ENCODE measurements at places on chromosomes 3 and 15.

DNA sequence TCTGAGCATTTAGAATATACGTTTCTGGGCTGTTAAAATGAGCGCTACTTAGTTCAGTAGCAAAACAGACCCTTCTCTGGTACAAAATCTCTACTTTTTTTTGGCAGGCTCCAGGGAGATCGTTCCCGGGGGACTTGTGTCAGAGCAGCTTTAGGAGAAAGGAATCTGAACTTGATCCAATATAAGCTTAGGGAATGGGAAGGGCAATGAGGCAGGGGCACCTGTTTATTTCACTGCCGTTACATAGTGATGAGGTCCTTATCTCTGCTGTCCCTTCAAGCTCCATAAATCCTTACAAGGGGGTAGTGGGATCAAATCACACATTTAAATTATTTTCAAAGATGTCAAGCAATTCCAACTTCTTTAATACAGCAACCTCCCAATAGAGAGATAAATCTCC is 128.7 kb upstream of the BNIP2 start:
- DNase-seq, result no peak

- no peak for DNase-seq
Measured at GRCh38 chr3:7309641-7310102, 448.8 kb downstream of the GRM7 start.

DNA sequence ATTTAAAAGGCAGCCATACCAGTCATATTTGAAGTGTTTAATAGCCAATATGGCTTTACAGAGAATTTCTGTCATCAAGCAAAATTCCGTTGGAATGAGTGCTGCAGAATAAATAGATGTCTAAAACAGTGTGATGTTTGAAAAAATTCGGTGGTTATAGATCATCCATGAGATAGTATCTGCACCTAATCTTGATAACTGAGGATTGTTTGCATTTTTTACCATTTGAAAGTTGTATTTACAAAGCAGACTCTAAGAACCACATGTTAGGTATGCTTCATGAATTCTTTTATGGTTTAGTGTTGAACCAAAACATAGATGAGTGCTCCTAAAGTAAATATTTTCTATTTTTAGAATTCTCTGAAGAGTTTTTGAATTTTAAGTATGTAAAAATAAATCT is 476.1 kb downstream of the NAALADL2 start:
- no peak for DNase-seq

DNA sequence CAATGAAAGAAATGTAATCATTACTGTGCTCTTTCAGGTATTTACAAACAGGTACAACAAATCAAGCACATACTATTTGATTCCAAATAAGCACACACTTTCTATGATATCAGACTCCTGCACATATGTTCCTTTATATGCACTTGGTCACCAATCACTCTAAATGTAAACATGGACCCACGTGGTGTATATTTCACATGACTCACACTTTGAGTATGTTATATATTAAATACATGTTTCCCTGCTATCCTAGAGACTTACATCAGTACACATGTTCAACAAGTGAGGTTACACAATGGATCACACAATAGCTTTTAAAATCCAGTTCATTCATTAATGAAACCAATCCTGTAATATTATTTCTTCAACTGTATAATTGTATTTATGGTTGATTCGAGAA is 683.5 kb downstream of the NR2F2 start:
- no peak for DNase-seq

DNA sequence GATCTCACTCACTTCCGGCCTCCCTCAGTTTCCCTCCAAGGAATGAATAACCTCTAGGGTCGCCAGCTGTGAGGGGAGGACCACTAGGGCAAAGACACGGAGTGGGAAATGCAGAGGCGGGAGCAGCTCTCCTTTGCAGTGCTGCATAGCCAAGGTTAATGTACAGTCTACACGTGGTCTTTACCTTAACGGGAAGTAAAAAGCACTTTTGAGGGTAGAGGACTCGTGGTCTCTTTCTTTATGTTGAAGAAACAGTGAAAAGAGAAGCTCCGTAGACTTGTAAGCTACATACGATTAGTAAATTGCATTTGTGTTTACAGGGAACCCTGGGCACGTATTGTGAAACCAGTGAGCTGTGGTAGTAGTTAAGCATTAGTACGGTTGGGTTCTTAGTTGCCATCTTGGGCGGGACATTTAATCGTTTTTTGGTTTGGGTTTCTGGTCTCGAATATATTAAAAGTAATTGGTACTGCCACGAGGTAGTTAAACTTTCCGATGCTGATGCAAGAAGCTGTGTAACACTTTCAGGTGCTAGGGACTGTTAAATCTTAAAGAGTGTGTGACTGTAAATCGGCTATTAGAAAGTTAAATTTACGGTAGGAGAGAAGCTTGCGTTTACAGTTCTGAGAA is 828 bp downstream of the U2SURP start:
- no peak for DNase-seq

GRCh38 chr15:83112233-83112955 is 4.9 kb downstream of the TM6SF1 start:
- no peak for DNase-seq

DNA sequence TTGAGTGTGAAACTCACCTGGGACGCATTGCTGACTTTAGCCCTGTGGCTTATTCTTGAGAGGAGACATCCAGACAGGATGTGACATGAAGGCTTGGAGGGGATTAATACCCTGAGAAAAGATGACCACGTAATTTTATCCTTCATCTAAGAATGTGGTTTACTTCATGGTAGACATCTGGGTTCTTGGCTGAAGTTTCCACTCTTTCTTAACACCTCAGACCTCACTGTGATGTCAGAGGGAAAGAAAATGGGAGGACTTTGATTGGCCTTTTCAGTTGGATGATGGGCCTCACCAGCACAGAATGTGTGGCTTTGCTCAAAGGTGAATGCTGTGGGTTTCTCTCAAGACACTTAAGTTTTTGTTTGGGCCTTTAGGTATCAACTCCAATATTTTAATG is 16.5 kb downstream of the GORASP1 start:
- DNase-seq, result no peak

DNA sequence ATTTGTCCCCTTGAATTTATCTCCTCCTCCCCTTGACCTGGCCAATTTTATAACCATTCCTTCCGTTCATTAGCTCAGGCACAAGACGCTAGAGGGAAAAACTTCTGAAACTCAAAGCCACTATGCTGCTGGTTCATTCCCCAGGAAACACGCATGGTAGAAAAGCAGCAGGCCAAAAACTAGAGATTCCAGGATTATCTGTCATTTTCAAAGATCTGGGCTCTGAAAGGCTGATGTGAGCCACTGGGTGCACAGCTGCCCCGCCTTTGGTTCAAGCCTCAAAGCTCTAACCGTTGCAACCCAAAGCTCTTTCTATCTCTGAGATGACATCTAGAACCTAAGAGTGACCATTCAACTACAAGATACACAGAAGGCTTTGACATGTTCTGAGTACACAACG is 6.1 kb downstream of the ANP32A start:
- DNase-seq, result no peak

GRCh38 chr3:20668411-20668810 is 482.4 kb upstream of the SGO1 start:
- no peak for DNase-seq

GRCh38 chr3:133474817-133475216 is 75.0 kb downstream of the BFSP2 start:
- no peak for DNase-seq

DNA sequence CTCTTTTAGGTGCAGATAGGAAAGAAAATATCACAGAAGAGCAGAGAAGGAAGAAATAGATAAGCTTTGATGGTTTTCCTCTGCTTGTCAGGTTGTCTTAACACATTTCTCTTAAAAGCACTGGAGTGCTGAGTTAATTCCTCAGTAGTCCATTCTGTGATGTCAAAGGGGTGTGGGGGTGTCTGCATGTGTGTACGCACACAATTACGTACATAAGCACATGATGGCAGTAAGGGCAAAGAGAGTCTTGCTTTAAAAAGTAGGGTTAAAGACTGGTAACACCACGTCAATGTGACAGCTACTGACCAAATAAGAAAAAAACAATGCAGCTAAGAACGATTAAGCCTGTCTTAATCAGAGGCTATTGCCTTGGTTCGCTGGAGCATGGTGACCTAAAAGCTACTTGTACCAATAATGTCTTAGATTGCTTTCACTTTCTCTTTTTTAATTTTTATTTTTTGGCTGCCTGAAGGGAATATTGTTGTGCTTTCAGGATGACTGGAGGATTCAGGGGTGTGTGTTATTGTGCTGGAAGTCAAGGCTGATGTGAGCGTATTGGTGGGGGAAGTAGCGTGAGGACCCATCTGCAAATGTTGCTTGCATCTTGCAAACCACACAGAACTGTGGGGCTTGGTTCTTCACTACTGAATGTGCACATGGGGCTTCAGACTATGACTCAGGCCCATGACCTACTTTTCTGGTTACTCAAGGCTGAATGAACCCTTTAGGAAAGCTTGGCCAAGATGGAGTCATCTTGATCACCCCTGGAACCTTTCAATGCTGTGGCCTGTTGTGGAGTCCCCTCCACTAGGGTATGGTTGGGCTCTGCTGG is 417.8 kb upstream of the TPM1 start:
- no peak for DNase-seq

Data from stimulated activated CD4-positive, alpha-beta T cell treated with anti-CD3 and anti-CD28 coated beads, Interleukin-15, amount 100 ng/mL, for 1 hour (primary cell).